ENCODE measurements at places on chromosomes 7 and 10.

DNA sequence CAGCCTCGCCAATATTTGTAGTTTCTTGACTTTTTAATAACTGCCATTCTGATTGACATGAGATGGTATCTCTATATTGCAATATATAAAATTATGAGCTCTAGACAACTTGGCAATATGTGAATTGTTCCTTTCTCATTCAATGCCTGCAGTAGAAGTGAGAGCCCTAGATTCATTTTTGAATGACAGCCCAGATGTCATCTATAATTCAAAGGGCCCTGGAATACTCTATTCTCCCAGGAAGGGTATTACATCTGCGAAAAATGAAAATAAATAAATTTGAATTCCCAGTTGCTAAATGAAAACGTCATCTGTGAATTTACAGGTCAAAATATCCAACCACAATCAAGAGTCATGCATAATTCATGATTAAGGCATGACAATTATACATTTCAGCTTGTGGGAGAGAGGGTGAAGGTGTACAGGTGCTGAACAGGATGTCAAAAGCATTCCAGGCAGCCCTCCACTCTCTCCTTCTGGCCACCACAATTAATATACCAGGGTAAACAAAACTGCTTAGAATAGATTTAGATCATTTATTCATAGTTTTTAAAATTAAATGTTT lies 1147.3 kb downstream of the XPNPEP1 start:
- DNase-seq = no peak

- DNase-seq = peak; percentile 32
Measured at GRCh38 chr10:114349522-114350215, 54.6 kb downstream of the AFAP1L2 start.

GRCh38 chr7:28237363-28237762 lies 56.8 kb upstream of the JAZF1 start:
- DNase-seq = no peak

GRCh38 chr10:99815621-99816020 lies 33.2 kb downstream of the ABCC2 start:
- no peak for DNase-seq

- DNase-seq = peak; percentile 79
Measured at GRCh38 chr10:11823122-11823988, at the start of gene PROSER2. Gene PROSER2 (plus strand): TSS chr10:11823356. CDS start chr10:11852078, 28,722 bp downstream.

DNA sequence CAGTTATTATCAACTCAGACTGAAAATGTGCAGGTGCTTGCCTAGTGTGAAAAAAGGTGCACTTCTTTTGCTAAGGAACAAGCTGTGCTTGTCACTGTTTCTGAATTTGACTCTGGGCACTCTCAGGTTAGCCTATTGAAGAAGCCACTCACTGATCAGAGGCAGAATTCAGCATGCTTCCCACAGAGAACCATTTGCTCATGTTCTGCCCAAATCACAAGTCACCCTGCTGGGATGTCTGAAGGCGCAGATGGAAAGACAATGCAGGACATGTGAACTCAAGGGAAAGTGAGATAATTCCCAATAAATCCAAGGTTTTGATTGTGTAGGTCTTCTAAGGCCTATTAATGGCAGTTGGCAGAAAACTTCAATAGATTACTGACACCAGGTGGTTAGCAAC lies 47.8 kb upstream of the CSTF2T start:
- no peak for DNase-seq

DNA sequence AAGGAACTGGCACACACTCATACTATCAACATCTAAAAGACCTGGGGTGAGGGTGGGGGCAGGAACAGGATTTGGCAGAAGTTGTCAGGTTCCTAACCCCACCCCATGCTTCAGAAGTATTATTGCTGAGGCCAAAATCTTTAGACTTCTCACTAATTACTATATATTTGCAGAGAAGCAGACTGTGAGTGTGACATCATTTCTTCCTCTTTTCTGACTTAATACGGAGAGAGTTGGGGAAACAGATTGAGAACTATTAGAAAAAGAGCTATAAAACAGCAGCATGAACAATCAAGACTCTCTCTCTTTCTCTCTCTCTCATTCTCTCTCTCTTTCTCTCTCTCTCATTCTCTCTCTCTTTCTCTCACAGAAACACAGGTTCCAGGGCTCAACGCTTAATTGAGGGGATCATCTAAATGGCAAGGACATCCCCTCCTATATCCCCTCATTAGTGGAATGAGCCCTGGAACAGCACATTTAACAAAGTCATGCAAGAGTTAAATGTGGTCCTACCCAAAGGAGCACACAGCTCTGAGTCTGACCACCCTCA lies 94.8 kb downstream of the KCNMA1 start:
- peak; percentile 19 for DNase-seq

GRCh38 chr7:13279854-13280435 lies 592.5 kb downstream of the ARL4A start:
- peak; percentile 33 for DNase-seq

- DNase-seq = no peak
Measured at GRCh38 chr10:46515793-46516192, 40.7 kb downstream of the GPRIN2 start.

GRCh38 chr7:44114586-44115310 lies 8.6 kb downstream of the POLD2 start:
- no peak for DNase-seq

DNA sequence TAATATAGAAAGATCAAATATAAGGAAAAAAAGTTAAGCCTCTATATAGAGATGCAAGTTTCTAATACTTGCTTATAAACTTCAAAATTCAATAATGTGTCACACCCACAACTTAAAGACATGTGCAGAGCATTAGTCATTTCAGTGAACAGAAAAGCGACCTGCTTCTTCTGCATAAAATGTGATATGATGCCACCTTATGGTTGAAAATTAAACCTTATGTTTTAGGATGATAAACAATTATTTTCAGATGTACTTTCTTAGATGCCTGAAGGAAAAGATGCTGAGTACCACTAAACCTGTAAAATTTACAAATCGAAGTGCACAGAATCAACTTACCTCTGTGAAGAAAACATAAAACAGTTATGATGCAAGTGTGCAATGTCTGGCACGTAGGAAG lies 96.0 kb downstream of the MTERF1 start:
- DNase-seq = peak; percentile 80
